ENCODE measurements at places on chromosomes 13 and 19.
A peak's percentile ranks its signal among the peaks of the same experiment; 100 is the strongest.

GRCh38 chr13:109756778-109757177, 29.6 kb downstream of the IRS2 start:
- DNase-seq = no peak

DNA sequence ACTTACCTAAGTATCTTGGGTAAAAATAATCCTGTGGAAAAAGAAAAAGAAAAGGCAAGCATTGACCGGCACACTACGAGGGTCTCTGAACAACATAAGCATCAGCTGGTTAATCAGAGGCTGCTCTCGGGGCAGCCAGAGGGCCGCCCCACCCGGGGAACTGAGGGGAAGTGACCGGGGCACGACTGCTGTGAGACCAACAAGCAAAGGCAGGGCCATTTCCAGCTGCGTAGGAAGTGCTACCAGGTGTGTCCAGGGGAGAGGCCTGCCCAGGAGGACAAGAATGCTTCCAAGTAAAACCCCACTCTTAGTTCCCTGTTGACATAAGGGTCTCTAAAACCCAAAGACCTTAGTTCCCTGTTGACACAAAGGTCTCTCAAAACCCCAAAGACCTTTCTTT, 15.9 kb downstream of the GAS6 start:
- DNase-seq = no peak

DNA sequence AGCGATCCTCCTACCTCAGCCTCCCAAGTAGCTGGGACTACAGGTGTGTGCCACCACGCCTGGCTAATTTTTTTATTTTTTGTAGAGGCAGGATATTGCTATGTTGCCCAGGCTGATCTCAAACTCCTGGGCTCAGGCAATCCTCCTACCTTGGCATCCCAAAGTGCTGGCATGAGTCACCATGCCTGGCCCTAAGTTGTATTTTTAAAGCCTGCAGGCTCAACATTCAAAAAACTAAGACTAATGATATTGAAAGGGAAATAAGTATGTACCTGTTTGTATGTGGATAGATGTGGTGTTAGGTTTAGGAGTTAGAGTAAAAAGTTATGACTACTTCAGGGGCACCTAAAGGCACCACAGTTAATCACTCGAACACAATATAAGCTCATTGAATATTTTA, 5.4 kb upstream of the IPO5 start:
- DNase-seq = no peak

DNA sequence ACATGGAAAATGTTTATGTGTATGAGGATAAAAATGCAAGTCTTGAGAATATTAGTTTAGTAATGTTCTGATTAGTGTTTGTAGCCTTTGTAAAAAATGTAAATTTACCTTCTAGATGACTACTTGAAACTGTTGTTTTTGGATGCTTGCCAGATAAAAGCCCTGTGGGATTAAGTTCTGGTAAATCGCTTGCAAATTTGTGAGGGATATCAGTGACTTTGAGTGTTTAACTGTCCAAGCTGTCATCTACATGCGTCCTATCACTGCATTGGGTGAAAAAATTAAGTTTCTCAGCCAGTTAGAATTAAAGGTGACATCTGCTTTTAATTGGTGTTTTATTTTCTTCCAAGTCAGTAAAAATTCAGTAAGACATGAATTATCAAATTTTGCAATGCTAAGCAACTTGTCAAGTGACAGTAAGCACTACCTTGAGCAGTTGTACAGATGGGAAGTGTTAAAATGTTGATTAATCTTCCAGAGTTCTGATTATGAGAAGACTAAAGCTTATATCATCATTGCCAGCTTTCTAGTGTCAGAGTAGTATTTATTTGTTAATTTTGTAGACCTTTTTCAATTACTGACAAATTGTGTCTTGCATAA, 88.0 kb downstream of the PCCA start:
- no peak for DNase-seq

- DNase-seq = no peak
Observed at GRCh38 chr13:42474954-42475353, 99.0 kb upstream of the TNFSF11 start.

- DNase-seq = no peak
Observed at GRCh38 chr19:15250640-15250993, 18.4 kb upstream of the EPHX3 start.

- DNase-seq = peak; percentile 18
Observed at GRCh38 chr13:28423010-28423409, 71.9 kb downstream of the FLT1 start.

DNA sequence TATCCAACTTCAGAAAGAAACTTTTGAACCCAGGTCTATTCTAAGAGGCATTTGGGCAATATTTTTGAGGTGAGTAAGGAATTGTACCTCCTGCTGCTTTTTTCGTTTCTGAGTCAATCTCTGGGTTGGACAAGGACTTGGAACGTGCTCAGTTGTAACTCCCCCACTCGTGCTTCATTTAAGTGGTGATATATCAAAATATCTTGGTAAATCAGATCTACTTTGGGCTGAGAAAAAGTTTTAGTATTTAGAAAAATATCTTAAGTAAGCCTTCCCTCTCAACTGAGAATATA, 728.9 kb downstream of the EFNB2 start:
- no peak for DNase-seq

- no peak for DNase-seq
Observed at GRCh38 chr13:110581506-110582185, 20.1 kb upstream of the RAB20 start.

- no peak for DNase-seq
Observed at GRCh38 chr19:17137417-17137816, 61.8 kb downstream of the MYO9B start.

DNA sequence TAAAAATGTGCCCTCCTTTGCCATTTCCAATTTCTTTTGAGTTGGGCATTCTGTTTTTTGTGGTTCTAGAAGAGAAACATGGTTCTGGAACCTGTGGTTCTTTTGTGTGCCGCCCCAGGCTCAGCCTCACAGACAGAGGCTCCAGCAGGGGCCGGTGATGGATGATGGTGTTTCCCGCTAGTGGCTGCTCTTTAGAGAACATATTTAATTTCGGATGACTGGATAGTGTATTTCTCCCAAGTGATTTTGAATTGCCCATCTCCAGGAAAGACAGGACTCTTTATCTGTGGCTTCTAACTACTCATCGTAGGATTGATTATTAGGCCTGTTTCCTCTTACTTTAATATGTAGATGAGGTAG, 75.2 kb downstream of the KL start:
- DNase-seq = no peak

GRCh38 chr13:78410847-78411246, 192.5 kb downstream of the POU4F1 start:
- DNase-seq = no peak

GRCh38 chr19:281992-282391, 9.2 kb downstream of the PLPP2 start:
- no peak for DNase-seq

- no peak for DNase-seq
Observed at GRCh38 chr19:37991841-37992248, 84.8 kb downstream of the SIPA1L3 start.

DNA sequence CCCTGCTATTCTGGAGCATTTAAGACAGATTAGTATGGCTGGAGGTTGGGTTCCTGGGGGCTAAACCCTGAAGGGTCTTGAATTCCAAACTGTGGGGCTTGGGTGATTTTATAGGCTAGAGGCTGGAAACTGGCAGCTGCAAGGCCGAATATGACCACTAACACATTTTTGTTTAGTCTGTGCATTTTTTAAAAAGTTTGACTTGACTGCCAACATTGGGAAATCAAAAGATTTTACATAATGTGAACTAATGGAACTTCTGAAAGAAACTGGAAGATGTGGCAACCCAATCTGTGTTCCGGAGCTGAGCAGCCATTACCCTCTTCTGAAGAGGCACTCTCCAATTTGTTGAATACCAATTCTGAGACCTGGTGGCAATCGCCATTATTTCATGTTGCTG, 5.1 kb downstream of the ZNF784 start:
- no peak for DNase-seq

- DNase-seq = no peak
Observed at GRCh38 chr13:34738254-34738992, 203.6 kb upstream of the NBEA start.

- DNase-seq = no peak
Observed at GRCh38 chr13:107438251-107438650, 777.1 kb downstream of the LIG4 start.

DNA sequence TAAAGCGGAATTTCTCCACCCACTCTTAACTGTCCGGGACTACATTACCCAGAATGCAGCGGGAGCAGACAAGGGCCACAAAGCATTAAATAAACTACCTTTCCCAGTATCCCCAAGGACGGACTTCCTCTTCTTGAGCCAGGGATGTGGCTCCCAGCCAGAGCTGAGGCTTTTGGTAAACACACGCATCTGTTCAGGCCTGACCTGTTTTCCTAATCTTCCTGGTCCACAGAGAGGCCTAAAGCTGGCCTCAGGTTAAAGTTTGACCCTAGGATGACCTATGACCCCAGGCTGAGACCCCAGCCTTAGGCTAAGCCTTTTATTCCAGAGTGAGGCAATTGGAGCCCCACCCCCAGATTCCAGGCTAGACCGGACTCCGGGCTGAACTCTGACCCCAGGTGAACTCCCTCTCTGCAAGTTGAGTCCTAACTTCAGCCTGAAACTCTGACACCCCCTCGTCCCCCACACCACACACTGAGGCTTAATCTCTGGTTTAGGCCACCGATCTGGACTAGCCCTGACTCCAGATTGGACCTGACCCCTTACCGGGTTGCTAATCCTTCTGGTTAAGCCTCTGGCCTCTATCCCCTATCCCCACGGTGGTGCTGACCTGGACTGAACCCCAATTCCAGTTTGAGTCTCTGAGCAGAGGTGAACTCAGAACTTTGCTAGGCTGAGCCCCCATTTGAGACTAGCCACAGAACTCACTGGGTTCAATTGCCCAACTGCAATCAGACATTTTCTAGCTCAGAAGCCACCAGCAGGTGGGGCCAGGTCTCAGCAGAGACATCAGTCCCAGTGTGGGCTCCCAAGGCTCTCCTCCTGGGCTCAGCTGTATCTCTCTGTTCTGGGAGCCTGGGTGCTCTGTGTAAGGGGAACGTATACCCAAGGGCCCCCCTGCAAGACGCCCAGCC, 750 bp upstream of the GPR108 start:
- DNase-seq = peak; percentile 74

DNA sequence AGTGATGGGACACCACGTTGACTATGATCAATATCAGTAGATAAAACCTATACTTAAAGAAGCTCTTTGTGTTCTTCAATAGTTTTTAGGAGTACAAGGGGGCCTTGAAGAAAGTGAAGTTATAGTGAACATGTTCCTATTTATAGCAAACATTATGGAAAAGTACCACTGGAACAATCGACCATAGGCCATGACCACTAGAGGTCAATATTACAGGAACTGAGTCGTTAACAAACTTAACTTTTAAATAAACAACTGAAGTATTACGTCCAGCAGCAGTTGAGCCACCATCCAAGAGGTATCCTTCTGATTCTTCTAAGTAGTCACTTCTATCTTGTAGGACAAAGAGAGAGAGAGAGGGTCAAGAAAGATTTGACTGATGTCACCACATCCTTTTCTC, 391.0 kb upstream of the SLITRK5 start:
- DNase-seq = no peak

GRCh38 chr19:10565567-10566407, at the start of gene KRI1:
Gene KRI1, minus strand, starts transcription at chr19:10566010. Its CDS starts 11 bp downstream, at chr19:10565999.
- peak; percentile 99 for DNase-seq

- no peak for DNase-seq
Observed at GRCh38 chr19:54387991-54388801, 23.5 kb upstream of the LAIR1 start.

GRCh38 chr19:926589-927350, 935 bp downstream of the ARID3A start:
- no peak for DNase-seq

GRCh38 chr19:4547303-4548237, 7.7 kb upstream of the LRG1 start:
- DNase-seq = no peak

DNA sequence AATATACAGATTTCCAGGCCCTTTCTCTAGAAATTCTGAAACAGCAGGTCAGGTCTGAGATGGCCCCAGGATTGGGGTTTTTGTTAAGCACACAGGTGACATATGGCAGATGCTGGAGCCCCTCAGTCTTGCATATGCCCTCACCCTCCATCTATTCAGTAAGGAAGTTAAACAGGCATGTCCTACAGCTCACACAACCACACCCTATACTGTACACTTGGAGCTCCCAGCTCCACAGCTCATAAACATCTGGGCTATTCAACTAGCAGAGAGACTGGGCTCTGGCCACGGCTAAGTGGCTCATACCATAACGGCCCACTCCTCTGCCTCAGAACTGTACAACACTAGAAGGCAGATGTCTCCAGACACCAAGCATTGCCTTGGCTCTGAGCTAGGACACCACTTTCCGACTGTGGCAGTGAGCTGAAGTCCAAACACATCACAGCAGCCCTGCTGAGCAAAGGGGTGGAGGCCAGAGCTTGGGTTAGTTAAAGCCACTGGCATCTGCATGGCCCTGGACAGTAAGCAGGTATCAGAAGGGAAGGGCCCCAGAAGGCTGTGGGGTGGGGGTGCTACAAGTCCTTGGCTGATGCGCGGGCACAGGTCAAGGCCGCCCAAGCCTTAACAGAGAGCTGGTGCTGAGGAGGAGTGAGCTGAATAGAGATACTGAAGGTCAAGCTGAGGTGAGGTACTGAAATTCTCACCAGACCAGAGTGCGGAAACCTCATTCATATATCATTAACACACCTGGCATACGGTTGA, 79.1 kb downstream of the ABCC4 start:
- DNase-seq = no peak

- DNase-seq = no peak
Observed at GRCh38 chr13:58850161-58850560, 1218.6 kb downstream of the PCDH17 start.

DNA sequence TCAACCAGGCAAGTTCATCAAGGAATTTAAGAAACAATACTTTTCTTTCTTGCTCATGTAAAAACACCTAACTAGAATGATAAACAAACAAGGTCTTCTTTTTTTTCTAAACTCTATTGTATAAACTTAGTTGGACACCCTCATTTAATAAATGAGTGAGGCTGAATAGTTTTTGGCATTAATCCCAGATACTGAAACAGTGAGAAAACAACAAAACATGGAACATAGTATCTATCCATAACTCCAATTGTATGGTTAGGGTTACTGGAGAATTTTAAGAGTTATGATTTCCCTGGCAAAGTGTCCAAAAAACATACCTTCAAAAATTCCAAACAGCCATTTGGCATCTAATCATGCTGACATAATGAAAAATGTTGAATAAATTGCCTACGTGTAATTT, 5.8 kb upstream of the POMP start:
- DNase-seq = no peak

GRCh38 chr19:36973844-36974195, 57.7 kb downstream of the ZNF568 start:
- no peak for DNase-seq

GRCh38 chr19:16834747-16835146, 5.5 kb downstream of the SIN3B start:
- peak; percentile 8 for DNase-seq

Measured in stimulated activated CD8-positive, alpha-beta memory T cell treated with anti-CD3 and anti-CD28 coated beads, Interleukin-15, amount 100 ng/mL, for 48 hours (primary cell).